ENCODE measurements at places on chromosomes 4 and X.

DNA sequence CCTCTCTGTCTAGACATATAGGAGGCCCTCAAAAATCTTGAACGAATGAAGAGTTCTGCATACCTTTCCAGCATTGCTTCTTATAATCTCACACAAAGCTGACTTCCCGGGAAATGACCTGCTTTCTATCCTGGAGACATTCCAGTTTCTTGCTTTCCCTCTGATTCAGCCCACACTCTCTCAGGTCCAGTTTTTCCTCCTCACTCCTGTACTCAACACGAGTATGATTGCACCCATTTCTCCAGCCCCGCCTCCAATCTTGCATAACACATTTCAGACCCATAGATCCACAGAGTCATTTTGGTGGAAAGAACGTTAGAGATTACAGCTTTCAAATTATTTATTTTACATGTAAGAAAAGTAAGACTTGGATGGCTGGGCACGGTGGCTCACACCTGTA is 127.5 kb upstream of the TLR3 start:
- DNase-seq = no peak

DNA sequence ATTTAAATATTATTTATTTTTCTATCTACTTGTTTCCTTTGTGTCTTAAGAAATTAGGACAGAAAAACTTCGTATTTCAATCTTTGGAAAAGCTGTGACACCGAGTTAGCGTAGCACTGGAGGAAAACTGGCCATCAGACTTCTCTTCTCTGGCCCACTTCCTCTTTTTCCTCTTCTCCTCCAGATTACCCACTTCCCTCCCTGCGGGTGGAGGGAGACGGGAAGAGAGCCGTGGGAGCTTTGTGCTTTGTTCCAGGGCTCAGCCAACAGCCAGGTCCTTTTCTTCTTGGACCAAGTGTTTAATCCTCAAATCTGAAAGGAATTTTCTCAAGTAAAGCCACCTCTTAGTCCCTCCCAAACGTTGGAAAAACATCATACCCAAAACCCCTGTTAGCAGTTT is 29.7 kb downstream of the OFD1 start:
- DNase-seq = no peak

DNA sequence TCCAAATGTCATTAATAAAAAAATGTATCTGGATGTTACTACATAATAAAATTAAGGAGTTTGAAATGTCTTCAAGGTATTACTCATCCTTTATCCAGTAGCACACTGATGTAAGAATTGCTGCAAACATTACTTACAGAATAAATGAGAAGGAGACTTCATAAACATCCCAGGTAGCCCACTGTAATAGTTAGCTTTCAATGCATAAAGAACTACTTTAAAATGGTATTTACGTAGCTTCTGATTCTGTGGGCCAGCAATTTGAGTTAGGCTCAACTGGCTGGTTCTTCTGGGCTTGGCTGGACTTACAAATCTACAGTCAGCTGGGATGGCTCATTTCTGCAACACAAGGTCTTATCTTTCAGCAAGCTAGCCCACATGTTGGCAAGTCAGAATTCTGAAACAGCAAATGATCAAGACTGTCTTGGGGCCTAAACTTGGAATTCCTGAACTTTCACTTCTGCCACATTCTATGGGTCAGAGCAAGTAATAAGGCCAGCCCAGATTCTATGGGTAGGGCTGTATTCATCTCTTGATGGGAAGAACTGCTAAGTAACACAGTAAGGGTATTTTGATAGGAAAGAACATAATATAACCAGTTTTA is 522.5 kb downstream of the IQCM start:
- no peak for DNase-seq

DNA sequence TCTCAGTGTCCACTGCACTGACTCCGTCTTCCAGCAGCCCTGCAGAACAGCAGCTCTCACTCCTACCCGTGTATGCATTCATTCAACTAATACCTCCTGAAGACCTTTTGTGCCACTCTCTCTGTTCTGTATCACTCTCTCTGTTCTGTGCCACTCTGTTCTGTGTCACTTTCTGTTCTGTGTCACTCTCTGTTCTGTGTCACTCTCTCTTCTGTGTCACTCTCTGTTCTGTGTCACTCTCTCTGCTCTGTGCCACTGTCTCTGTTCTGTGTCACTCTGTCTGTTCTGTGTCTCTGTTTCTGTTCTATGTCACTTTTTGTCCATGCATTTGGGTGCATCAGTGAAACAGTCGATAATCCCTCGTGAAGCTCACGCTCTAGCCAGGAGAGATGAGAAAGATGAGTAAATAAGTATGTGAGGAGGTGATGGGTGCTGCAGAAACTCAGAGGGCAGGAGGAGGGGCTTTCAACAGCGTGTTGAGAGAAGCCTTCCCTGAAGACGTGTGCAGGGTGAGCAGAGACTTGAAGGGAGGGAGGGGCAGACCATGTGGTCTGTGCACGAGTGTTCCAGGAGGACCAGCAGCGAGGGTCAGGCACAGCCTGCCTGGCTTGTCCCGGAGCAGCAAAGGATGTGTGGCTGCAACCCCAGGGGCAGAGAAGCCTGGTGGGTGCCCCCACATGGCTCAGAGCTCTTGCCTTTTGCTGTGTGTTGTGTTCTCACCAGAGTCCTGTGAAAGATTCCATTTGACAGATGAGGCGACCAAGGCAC is 8.9 kb downstream of the PIGG start:
- no peak for DNase-seq

DNA sequence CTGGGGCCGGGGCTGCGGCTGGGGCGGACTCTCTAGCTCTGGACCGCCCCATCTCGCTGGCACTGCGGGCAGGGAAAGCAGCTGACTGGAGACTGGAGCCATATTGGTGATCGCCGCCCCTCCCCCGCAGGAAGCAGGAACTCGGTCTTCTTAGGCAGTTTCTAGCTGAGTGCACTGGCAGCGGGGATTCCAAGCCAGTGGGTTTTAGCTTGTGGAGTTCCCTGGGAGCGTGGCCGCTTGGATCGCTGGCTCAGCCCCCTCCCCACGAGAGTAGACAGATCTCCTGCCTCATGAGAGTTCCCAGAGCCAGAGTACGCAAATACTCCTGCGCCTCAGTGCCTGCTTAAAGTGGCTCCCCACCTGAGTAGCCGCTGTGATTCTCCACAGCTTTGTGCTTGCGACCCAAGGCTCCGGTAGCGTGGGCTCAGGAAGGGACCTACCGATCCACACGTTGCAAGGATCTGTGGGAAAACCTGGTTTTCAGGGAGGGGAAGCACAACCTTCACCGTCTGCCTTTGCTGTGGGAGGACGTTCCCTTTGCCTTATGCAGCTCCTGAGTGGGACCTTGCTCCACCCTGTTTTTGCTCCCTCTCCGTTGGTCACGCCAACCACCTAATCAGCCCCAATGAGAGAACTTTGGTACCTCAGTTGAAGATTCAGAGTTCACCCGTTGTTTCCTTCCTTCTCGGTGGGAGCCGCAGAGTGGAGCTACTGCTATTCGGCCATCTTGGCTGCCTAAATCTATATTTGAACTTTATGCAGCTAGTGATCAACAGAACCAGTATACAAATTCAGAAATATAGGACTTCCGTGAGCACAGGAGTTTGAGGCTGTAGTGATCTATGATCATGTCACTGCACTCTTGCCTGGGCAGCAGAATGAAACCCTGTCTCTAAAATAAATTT is 803.9 kb upstream of the PCDH10 start:
- no peak for DNase-seq

DNA sequence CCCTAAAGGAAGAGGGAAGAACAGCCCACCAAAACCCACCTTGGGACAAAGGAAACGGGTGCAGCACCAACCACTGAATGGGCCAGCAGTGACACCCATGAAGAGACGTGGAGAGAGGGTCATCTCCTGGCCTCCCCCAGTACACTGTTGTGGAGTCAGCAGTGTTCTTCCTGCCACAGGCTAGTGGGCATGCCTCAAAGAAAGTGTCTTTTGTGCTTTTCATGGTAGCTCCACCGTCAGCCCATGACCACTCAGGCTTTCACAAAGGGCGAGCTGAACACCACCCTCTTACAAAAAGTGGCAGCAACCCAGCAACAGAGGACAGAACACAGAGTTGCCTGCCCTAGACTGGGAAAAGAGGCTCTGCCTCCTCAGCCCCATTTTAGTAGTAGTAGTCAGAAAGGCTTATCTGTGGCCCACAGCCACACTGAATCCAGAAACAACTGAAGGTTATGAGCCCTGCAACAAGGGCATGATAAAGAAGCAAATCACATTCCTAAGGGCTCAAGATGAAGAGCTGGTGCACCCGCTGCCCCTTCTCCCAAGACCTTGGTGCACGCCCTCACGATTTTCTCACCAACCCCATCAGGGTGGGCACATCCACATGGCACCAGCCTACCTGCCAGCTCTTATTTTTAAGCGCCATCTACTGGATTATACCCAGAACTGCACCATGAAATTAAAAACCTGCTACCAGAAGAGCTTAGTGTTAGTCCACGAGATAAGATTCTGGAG is 53.1 kb downstream of the RAB28 start:
- no peak for DNase-seq

DNA sequence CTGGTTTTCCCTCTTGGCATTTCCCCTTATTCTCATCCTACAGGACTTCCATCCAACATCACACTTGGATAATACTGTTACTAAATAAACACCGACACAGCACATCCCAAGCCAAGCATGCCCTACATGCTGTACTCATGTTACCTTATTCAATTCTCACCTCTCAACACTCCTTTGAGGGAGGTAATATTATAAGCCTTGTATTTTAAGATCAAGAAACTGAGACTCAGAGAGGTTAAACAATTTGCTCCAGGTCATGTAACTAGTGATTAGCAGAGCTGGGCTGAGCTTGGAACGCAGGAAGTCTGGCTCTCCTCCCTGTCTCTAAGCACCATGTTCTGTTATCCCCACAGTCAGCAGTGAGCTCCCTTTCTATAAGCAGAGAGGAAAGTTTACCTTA is 333.6 kb upstream of the IGFBP7 start:
- no peak for DNase-seq
